ENCODE measurements at places on chromosomes 7 and 10.

- DNase-seq: peak; percentile 31
These were observed 40.3 kb downstream of the COL17A1 start for GRCh38 chr10:104045151-104046089.

- no peak for DNase-seq
These were observed 187.6 kb downstream of the ADARB2 start for GRCh38 chr10:1549591-1550290.

DNA sequence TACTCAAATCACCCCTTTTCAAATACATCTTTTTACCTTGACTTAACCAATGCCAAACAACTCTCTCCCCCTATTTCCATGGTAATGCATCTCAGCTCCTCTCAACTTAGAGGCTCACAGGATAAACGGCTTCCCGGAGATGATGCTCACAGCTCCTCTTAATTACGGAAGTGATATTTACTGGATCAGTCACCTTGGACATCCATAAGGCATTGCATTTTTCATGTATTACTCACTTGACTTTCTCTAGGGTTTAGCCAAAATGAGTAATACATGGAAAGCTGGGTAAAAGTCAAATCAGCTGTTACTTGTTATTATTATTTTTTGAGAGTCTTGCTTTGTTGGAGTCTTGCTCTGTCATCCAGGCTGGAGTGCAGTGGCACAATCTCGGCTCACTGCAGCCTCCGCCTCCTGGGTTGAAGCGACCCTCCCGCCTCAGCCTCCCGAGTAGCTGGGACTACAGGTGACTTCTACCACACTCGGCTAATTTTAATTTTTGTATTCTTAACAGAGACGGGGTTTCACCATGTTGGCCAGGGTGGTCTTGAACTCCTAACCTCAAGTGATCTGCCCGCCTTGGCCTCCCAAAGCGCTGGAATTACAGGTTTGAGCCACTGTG lies 73.3 kb upstream of the RHEB start:
- DNase-seq: no peak

DNA sequence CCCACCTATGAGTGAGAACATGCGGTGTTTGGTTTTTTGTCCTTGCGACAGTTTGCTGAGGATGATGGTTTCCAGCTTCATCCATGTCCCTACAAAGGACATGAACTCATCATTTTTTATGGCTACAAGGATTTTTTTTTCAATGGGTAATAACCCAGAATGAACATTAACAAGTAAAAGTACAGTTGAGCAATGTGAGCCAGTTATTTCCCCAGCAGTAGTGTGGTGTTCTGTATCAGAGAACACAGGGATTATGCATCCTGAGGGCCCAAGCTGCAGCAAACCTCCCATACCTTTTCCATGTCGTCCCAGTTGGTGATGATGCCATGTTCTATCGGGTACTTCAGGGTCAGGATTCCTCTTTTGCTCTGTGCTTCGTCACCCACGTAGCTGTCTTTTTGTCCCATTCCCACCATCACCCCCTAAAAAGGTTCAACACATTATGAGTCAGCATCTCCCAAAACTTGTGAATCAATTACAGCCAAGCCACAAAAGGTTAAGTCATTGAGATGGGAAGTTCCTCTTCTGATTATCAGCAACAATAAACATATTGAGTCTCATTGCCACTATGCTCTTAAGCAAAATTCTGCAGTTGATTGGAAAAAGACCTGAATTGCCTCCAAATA lies 5.5 kb downstream of the ACTA2 start:
- DNase-seq: no peak

- DNase-seq: no peak
These were observed 166.5 kb downstream of the LRMDA start for GRCh38 chr10:75597773-75598440.

DNA sequence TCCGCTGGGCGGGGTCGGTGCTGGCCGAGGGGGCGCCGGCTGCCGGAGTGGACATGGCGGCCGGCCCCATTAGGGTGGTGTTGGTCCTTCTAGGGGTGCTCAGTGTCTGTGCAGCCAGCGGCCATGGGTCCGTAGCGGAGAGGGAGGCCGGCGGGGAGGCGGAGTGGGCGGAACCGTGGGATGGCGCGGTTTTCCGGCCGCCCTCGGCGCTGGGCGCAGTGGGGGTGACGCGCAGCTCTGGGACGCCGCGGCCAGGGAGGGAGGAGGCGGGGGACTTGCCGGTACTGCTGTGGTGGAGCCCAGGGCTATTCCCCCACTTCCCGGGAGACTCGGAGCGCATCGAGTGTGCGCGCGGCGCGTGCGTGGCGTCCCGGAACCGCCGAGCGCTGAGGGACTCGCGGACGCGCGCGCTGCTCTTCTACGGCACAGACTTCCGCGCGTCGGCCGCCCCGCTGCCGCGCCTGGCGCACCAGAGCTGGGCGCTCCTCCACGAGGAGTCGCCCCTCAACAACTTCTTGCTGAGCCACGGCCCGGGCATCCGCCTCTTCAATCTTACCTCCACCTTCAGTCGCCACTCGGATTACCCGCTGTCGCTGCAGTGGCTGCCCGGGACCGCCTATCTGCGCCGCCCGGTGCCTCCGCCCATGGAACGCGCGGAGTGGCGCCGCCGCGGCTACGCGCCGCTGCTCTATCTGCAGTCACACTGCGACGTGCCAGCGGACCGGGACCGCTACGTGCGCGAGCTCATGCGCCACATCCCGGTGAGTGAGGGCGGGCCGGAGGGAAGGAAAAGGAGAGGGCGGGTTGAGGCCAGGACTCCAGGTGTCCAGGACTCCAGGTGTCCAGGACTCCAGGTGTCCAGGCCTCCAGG lies 9.3 kb upstream of the CHCHD1 start:
- peak; percentile 89 for DNase-seq

DNA sequence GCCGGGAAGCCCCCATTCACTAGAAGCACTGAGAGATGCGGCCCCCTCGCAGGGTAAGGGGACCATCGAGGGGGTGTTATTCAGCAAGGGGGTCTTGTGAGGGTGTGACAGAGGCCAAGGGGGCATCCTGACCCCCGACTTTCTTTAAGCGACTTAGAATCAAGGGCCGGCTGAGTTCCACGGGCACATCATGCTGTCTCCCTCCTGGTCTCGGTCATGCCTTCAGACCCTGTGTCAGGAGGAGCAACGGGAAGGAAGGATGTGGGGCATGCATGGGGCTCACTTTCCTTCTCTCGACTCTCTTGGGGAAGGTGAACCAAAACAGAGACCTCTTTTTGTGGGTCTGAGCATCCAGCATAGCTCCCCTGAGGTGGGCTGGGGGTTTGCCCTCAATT lies 2.5 kb downstream of the ACSL5 start:
- DNase-seq: no peak

DNA sequence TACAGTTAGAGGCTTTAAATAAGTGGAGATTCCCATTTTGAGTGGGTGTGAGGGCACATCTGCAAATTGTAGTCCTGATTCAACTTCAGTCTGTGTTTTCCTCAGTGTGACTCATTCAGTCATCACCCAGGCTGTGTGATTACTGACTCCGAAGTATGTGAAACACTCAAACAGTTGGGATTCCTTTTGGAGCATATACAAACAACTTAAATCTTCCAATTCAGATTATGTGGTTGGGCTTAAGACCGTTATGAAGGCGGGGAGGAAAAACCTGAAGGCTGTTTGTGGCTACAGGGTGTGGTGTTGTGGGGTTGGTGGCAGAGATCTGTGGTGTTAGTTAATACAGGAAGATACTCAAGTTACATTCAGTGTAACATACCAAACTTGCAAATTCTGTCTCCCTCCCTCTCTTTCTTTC lies 259.7 kb upstream of the FERD3L start:
- DNase-seq: peak; percentile 33

- DNase-seq: no peak
These were observed 161.5 kb upstream of the SH2B2 start for GRCh38 chr7:102125127-102125596.

DNA sequence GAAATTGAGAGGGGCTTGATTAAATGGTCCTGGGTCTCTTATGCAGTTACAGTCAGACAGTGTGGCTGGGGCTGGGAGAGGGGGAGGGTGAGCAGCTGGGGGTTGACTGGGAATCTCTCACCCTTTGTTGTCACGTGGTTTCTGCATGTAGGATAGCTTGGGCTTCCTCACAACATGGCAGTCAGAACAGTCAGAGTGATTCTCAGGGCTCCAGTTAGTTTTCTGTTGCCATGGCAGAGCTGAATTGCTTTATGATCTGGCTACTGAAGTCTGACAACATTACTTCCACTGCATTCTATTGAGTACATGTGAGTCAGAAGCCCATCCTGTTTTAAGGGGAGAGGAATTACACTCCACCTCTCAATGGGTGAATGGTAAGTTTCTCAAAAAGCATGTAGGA lies 102.7 kb downstream of the WDR11 start:
- no peak for DNase-seq

- DNase-seq: no peak
These were observed 106.7 kb downstream of the WDFY4 start for GRCh38 chr10:48791267-48791928.

DNA sequence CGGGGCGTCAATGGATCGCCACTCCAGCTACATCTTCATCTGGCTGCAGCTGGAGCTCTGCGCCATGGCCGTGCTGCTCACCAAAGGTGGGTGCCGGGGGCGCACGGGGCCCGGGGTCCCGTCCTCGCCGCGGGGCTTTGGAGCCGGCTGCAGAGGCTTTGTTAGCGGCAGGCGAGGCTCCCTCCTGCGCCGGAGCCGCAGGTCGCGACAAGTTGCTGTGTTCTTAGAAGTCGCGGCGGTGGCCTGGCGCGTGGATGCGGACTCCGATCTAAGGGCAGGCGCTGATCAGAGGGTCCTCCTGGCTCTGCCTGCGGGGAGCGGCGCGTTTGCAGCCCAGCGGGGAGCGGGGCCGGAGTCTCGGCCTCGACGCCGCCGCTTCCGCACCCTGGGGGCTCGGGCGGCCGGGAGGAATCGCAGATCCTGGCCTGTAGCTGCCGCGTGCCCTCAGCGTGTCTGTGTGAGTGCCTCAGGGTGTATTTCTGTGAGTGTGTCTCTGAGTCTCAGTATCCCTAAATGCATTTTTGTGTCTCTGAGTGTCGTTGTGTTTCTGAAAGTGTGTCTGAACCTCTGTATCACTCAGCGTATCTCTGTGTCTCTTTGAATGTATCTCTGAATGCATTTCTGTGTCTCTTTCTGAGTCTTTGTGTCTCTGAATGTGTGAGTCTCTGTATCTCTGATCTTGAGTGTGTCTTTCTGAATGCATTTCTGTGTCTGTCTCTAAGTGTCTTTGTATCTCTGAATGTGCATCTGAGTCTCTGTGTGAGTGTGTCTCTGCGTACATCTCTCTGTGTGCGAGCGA lies 766 bp downstream of the BAMBI start:
- DNase-seq: peak; percentile 48

- DNase-seq: peak; percentile 57
These were observed 59.1 kb downstream of the ZNF365 start for GRCh38 chr10:62433181-62433692.

All from A673 (cell line).